ENCODE measurements at places on chromosomes 11 and 22.
A peak's percentile ranks its signal among the peaks of the same experiment; 100 is the strongest.

DNA sequence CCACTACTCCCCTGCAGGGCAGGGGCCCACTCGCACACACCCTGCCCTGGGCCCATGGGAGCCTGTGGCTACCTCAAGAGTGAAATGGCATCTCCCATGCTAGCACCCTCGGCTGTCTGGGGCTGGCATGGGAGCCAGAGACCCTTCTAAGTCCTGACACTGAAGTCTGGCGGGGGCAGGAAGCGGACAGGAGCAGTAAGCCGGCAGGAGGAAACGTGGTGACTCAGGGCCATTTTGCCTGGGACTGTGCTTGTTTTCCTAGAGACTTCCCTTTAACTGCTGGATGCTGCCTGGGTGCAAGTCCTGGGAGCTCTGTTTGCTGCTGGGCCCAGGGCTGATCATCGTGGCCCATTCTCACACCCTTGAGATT, 16.8 kb downstream of the RELT start:
- DNase-seq = no peak

GRCh38 chr22:20494978-20495860, at the start of gene KLHL22:
Gene KLHL22, minus strand, starts transcription at chr22:20495795. Its CDS starts 6,584 bp downstream, at chr22:20489211.
- peak; percentile 59 for DNase-seq

GRCh38 chr11:121777056-121777455, 324.3 kb upstream of the SORL1-AS1 start:
- no peak for DNase-seq

GRCh38 chr11:23653071-23653675, 792.9 kb upstream of the CCDC179 start:
- no peak for DNase-seq

DNA sequence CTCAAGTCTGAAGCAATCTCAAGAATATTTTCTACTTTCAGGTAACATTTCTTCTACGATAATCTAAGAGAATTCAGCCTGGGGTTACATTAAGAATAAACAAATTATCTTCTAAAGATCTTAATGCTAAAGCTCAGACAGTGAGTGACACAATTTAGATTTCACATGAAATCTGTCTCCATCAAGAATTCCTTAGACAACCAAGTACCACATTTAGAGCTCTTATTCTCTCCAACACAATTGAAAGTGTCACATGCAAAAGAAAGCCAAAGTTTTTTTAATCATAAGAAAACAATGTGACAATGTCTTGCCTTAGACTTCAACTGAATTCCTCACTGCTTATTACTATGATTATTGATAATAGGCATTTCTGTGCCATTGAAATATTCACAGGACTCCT, 60.7 kb upstream of the FAT3 start:
- DNase-seq = no peak

GRCh38 chr11:76825726-76826396, 34.9 kb upstream of the ACER3 start:
- DNase-seq = no peak

DNA sequence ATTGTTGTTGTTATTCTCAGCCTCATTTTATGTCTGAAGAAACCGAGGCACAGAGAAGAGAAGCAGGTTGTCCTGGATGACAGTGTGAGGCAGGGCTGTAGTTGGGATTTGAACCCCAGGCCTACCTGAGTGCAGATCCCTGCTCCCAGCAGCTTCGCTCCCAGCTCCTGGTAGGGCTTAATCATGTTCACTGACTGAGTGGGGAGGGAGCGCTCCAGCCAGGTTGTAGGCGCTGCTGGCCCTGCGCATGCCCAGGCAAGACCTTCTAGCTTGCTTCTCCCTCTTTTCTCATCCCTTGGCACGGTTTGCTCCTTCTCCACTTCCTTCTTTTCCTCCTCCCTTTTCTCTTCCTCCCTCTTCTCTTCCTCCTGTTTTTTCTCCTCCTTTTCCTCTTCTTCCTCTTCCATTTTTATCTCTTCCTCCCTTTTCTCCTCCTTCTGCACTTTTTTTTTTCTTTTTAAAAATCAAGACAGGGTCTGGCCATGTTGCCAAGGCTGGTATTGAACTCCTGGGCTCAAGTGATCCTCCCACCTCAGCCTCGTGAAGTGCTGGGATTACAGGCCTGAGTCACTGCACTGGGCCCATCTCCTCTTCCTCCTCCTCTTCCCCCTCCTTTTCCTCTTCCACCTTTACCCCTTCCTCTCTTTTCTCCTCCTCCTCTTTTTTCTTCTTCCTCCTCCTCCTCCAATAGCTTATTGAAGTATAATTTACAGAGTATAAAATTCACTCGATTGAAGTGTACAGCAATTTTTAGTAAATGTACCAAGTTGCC, 109.3 kb downstream of the KIAA1671 start:
- no peak for DNase-seq

DNA sequence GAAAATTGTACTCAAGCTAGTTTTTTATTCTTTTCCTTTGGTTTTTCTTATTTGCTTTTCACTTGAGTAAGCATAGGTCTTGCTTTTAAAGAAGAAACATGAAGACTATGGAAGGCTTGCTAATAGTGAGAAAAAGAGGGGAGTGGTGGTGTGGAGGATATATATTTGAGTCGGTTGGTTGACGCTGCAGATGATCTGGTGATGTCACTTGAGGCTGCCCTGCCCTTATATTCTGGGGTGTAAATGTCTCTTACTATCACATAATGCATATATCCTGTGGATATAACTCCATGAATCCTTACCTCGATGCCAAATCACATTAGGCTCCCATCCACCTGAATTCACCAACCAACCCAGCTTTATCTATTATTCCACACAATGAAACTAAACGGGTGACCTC, 2.9 kb downstream of the GRIA4 start:
- DNase-seq = no peak

GRCh38 chr11:122721964-122722266, 66.4 kb downstream of the UBASH3B start:
- DNase-seq = no peak

DNA sequence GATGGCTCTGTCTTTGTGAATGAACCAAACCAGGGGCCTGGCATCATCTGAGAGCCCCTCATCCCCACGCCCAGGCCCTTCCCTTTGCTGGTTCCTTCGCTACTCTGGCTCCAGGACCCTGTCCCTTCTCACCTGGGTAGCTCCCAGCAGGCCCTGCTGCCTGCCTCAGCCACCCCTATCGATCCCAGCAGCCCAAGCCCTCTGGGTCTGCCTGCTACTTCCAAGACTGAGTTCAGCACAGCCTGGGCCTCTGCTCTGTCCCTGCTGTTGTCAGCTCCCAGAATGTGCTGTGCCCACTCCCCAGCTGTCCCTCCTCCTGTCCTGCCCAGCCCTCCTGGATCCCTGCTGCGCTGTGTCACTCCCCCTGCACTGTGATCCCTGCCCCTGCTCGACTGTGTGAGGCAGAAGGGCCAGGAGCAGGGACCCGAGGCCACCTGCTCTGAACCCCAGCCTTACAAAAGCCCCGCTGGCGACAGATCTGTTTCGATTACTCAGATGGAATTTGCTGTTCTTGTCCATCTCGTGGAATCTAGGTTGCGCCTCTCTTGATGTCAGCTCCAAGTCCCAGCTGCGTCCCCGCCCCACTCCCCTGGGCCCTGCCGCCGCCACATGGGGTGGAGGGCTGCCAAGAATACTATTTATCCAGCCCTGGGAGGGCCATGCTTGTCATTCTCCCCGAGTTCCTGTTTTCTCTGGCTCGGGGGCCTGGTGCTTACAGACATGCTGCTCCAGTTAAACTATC, 13.0 kb downstream of the MRPL21 start:
- DNase-seq = no peak

- DNase-seq = peak; percentile 73
Measured at GRCh38 chr11:73520353-73521061, 77.4 kb downstream of the FAM168A start.

- no peak for DNase-seq
Measured at GRCh38 chr11:111097191-111097590, 148.3 kb upstream of the POU2AF2 start.

DNA sequence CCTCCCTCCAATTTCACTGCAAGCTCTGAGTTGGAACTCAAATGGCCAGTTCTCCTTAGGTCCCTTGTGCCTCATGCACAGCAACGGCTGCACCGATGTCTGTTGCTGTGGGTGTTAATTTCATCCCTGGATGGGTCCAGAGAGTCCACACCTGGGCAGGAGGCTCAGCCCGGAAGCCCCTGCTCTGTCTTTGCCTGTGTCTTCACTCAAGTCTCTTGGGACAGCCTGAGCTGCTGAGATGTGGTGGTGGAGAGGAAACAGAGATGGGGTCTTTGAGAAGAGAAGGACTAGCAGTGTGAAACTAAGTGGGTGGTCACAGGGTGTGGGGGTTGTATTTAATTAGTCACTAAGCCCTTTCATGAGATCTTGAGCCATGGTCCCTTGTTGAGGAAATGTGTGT, 109.3 kb downstream of the NECTIN1 start:
- no peak for DNase-seq

GRCh38 chr11:115939104-115939730, 435.0 kb upstream of the CADM1 start:
- DNase-seq = no peak

- DNase-seq = no peak
Measured at GRCh38 chr11:118410055-118410745, 8.8 kb downstream of the ATP5MG start.

DNA sequence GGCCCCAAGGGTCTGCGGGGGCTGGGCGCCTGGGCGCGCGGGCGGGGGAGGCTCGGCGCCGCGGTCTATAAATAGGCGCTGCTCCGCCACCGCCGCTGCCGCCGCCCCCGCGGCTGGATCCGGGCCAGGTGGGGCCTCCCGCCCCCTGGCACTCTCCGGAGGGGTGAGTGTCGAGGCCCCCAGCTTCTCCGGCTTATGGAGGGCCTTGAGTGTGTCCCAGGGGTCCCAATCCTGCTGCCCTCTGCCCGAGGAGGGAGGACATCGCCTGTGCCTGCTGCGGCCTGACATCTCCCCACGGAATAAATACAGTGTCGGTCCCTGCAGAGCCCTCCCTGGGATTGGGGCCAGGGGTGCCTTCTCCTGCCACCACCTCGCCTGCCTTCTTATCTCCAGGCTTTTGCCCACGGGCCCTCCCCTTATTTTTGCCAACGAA, 4.3 kb upstream of the GP1BB start:
- no peak for DNase-seq

DNA sequence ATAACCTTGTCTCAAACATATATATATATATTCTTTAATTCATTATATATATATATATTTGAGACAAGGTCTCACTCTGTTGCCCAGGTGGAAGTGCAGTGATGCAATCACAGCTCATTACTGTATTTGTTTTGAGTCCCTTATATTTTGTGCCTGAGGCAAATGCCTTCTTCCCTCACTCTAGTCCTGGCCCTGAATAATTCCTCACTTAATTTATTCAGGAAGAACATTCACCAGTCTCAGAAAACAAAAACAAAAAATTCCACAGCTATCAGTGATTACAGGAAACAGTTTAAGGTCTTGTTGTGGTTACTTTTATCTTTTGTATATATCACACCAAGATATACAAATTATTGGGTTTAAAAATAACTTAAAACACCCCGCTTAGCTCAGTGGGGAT, 155.7 kb downstream of the CWF19L2 start:
- no peak for DNase-seq

DNA sequence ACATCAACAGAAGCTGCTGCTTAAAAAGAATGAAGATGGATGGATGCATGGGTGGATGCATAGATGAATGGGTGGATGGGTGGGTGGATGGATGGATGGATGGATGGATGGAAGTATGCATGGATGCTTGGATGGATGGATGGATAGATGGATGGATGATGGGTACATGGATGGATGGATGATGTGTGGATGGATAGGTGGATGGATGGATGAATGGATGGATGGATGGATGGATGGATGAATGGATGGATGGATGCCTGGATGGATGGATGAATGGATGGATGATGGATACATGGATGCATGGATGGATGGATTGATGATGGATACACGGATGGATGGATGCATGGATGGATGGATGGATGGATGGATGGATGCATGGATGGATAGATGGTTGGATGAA, 110.8 kb downstream of the LDLRAD3 start:
- DNase-seq = no peak

- DNase-seq = no peak
Measured at GRCh38 chr11:12354750-12355545, 22.4 kb upstream of the PARVA start.

DNA sequence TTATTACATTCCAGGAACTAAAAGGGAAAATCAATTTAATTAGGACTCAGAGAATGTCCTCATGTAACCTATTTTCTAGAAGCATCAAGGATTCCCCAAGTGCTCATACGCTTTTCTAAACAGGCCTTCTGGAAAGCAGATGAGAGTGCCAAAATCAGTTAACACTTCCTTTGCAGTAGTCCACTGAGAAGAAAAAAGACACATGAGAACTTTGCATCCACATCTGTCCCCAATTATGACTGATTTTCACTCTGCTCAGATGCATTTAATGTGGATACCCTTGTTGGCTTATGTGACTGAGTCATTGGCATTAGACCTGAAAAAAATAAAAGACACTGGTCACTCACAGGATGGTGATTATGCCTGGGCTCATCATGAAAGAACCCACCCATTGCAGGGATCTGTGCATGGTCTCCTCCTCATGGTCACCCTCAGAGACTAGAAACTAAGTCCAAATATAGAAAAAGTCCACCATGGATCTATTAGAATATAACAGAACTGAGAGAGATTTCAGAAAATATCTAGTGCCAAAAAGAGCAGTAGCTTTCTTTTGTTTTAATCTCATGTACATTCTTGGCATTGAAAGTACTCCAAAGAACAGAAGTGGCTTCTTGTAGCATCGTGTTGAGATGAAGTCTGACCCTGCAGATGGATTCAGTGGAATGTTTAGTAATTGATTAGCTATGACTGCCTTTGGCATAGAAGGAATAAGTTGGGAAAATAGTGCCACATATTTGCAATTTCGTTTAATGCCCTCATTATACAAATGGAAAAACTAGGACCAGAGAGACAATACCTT, 48.8 kb upstream of the FIBIN start:
- DNase-seq = no peak

DNA sequence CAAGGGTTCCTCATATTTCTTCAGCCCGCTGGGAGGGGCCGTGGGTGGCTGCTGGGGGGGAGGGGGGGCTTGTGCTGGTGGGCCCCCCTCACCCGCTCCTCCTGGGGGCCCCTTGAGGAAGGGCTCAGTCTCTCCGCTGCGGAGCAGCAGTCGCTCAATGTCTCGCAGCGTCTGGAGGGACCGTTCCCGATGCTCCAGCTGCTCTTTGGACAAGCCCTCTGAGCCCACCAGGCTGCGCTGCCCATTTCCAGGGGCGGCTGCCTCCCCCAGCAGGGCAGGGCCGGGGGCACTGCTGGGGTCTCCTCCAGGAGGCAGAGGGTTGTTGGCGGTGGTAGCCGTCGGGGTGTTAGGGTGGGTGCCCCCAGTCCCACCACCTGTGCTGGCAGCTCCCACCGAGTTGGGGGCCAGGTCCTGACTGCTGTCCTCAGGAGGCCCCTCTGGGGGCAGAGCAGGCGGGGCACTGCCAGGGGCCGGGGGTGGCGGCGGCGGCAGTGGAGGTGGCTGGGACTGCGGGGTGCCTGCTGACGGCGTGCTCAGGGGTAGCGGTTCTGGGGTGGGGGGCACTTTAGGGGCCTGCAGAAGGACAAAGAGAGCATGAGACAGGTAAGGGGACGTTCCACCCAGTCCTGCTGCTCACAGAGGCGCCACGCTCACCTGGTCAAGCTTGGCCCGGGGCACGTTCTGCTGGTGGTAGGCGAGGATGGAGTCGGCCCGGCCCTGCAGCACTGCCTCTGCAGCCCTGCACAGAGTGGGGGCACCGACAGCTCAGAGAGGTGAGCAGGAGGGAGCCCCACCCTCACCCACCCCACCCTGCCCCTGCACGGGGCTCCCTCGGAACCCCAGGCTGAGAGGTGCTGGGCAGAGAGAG, 18.9 kb downstream of the CXCR5 start:
- no peak for DNase-seq

Measured in NCI-H1105 treated with DMSO at 0.1 percent for 48 hours (cell line).